ENCODE measurements at places on chromosomes 6 and 20.

GRCh38 chr6:33197431-33198048, 2.9 kb downstream of the RXRB start:
- no peak for DNase-seq

DNA sequence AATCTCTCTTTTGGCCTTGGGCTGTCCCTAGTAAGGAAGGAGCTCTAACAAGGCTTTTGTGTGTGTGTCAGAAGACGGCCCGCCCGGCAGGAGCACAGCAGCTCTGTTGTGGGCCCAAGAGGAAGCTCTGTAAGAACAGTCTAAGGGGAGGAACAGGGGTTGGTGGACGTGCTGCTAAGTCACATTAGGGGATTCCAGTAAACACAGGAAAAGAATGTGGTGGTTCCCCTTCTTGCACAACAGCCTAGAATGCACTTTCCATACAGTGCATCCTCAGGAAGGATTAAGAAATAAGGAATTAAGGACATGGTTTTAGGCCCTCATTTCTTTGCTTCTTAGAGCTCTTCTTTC, 114.5 kb downstream of the RNF144B start:
- no peak for DNase-seq

GRCh38 chr6:19382676-19383075, 454.5 kb upstream of the ID4 start:
- DNase-seq, result no peak

GRCh38 chr20:5974531-5974930, 24.1 kb downstream of the MCM8 start:
- DNase-seq, result no peak

GRCh38 chr6:168496139-168496996, 55.4 kb downstream of the SMOC2 start:
- DNase-seq, result no peak

DNA sequence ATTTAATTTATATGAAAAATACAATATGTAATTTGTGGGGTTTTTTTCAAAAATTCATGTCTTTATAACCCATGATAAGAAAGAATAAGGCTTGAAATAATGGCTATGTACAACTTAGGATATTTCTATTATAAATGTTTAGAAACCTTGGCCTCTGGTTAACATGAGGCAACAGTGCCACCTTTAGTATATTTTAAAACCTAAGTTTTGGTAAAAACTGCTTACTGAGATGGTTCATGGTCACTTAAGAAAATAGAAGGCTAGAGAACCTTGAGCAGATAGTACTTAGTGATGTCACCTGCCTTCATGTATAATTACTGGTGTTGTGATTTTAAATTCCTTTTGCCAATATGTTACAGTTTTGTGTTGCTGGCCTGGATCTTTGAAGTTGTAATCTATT, 176.4 kb downstream of the ADGB start:
- DNase-seq, result no peak

DNA sequence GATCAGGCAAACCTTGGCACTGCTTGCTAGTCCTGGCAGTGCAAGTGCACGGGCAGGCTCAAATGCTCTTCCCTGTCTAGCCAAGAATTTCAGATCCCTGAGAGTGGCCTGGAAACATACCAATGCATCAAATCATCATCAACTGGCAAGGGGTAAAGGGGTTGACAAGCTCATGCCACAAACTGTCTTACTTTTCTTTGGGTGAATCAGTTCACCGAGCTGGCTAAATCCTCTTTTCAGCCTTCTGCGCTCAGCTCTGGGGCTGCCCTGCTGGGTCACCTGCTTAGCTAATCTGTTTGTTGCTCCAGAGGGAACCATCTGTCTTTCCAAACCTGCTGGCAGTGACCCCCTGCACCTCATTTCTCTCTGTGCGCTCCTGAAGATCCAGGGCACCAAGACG, 59.5 kb downstream of the LYRM4 start:
- DNase-seq, result no peak

DNA sequence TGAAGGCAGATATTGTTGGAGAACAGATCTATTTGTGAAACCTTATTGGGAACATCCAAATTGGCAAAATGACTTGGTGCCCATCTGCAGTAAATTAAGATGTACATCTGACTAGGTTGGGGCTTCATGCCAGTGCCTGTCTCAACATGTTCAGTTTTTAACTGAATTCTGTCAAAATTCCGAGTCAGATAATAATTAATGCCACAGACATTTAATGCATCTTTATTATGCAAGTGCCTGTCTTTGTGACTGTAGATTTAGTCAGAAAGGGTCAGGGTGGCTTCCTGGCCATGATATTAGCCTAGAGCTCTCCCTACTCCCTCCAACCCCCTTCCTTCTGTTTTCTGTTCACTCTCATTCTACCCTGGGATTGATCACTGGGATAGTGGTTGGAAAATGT, 199.3 kb upstream of the FLRT3 start:
- DNase-seq, result no peak

DNA sequence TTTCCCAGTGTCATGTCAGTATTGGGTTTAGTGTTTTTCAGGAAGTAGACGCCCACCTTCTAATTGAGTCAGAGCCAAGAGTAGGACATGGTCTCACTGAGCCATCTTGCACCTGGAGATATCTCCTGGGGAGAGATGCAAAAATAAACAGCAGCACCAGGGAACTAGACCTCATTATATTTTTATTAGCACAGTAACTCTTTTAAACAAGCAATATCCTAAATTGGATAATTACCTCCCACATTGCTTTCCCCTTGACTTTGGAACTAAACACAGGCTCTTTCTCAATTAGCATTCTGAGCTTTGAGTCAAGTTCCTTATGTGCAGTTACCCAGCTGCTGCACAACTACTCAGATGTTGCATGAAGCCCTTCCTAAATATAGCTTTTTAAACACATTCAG, 175.4 kb downstream of the IBTK start:
- no peak for DNase-seq

- no peak for DNase-seq
These were observed 1.6 kb downstream of the PGBD1 start for GRCh38 chr6:28282926-28283325.

GRCh38 chr6:125477844-125478243, 176.1 kb upstream of the HDDC2 start:
- no peak for DNase-seq

DNA sequence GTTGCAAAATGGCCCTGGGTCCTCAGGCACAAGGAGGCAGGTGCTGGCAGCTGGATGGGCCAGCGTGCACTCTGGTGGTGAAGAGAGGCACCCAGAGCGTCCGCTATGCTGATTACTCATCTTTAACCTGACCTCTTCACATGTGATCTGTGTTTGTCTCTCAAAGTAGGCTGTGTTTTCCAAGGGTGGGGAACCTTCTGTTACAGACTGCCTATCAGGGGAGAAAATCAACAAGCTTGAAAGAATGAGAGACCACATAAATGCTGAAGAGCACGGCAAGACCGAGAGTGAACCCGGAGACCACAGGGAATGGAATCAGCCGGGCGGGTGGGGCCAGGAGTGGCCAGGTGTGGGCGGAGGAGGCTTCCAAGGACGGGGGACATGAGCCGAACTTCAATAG, 16.2 kb downstream of the BNIP5 start:
- DNase-seq, result no peak

DNA sequence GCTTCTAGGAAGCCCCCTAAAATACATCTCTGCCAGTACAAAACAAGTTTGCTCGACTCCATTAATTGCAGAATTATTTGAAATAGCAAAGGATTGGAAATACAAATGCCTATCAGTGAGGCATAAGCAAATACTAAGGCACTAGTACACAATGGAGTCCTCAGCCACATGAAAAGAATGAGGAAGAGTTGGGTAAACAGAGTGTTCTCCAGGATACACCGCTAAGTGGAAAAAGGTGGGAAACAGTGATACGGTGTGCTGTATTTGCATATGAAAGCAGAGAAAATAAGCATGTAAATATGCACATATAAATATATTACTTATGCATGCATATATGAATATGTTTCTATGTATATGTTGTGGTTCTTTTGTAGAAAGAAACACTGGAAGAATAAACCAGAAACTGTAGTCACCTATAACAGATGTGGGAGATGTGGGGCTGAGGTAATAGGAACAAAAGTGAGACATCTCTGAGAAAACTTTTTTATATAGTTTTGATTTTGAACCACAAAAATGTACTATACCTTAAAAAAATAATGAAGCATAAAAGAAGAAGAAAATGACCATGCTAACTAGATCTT, 143.4 kb upstream of the MYLIP start:
- DNase-seq, result no peak

GRCh38 chr20:33673410-33674293, 576 bp downstream of the NECAB3 start:
- no peak for DNase-seq

DNA sequence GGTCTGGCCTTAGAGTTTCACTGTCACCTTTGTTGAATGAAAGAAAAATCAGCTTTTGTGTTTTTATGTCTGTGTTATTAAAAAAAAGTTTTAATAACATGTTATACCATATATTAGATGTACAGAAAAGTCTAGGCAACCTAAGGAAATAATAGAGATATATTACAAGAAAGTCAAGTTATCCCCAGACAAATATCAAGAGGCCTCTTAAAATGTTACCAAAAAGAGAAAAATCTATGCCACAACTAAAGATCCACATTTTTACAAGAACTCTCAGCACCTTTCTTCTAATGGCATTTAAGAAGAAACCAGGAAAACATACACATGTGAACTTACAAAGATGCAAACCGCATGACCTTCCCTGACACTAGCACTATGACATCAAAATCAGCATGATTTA, 26.8 kb downstream of the RAMACL start:
- no peak for DNase-seq

DNA sequence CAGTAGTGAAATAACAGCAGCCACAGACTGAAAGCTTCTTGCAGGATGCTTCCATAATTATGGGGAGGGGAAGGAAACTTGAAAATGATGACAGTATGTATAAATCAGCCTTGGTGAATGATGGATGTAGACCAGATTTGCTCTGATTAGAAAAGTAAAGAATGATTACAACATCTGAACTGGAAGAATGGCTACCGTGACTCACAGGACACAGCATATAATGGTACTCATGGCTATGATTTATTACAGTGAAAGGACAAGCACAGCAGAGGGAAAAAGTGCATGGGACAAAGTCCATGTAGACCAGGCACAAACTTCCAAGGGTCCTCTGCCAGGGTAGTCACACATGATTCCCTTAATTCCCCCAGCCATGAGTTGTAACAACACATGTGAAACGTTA, 70.7 kb upstream of the POPDC3 start:
- no peak for DNase-seq

DNA sequence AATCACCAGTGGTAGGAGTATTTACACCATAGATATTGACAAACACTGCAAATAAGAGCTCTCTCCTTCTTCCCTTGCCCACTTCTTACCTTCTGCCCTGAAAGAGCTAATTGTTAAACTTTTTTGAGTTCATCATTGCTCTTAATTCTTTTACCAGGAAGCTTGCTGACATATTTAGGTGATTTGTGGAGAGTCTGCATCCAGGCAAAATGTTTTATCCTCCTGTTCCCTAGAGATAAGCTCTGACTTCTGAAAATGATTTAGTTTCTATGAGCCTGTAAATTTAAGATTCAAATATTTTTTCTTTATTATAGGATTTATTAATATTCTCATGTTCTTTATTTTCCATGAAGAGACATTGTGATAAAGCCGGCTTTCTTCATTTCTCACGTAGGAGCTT, 81.5 kb downstream of the ADGRB3 start:
- no peak for DNase-seq

DNA sequence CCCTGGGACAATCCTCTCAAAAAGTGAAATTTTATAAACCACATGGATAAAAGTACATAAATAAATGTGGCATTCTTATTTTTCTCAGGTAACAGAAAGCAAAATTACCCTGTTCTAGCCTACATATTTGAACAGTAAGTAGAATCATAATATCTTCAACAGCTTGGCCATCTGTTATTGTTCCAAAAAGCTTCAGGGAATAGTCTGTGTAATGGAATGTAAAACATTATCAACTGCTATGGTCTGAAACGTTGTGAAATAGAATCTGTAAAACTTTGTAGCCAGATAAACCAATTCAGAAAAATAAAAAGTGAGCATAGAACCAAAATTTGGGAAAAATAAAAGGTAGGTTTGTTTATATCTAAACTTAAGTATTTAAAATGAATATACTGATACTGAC, 114.7 kb downstream of the THEMIS start:
- no peak for DNase-seq

DNA sequence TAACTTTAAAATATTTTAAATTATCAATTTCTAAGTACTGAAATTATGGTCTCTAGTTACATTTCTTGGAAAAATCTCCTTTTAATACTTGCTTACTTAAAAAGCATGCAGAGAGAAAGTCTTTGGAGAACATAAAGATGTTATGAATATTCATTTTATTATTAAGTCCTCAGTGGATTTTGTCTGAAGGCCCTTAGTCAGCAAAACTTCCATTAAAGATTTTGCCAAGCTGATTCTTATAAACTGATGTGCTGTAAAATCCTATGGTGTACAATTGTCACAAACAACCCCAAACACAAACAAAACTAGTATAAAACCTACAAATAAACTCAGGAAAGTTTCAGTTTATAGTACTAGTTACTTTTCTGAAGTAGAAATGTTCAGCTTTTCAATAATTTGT, 372.7 kb downstream of the MEI4 start:
- no peak for DNase-seq

- DNase-seq, result no peak
These were observed 198.9 kb downstream of the SYNDIG1 start for GRCh38 chr20:24668384-24668702.

GRCh38 chr20:21513881-21514540, at the start of gene NKX2-2:
TSS of gene NKX2-2 (minus strand) at chr20:21514064. CDS start at chr20:21513669, 395 bp downstream.
- DNase-seq, result no peak

GRCh38 chr6:153001767-153002612, 519 bp downstream of the MTRF1L start:
- no peak for DNase-seq

DNA sequence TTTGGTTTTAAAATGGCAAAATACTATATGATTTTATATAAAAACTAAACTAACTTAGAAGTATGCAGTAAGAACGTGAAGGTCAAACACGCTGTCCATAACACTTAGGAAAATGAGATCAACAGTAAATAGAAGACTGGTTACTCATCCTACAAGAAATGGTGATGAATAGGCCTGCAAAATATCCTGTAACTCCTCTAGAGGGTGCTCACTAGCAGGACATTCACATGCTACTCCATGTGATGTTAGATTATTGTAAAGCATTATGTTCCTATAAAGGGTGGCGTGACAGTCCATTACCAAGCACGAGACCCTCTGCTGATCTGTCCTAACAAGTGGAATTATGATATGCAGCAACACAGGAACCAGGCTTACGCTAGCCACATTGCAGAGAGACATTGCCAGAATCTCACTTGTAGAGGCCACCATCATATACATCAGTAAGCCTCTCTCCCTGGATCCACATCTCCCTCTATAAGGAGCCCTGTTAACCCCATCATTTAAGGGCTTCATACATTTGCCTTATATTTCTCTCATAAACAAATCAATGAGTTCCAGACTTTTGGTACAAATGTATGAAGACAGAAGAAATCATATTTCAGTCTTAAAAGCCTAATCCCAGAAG, 18.0 kb upstream of the DEFB129 start:
- no peak for DNase-seq

DNA sequence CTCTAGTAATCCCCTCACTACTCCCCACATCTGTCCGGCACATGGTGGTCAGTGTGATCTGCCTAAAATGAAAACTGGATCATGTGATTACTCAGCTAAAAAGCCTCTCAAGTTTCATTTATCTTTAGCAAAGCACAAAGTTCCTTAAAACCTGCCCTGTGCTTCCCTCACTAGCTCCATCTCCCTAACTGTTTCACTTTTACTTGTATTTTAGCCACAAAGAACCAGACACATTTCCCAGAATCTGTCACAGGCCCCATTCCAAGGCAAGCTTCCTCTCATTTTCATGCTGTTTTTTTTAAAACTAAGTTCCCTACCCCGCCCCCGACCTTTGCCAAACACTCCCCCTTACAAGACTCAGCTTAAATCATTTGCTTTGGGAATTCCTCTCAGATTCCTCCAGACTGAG, 8.9 kb upstream of the IGF2R start:
- no peak for DNase-seq
